ENCODE measurements at places on chromosomes 2 and 18. TPM values are rescaled to one million over a fixed set of nuclear protein-coding genes. Genes with fewer than 3 reads are reported as not detected.

LGALSL gene
- 1.2 TPM for total RNA-seq

ETAA1 gene
- total RNA-seq = 12.6 TPM

FASTKD2 gene
- 19.3 TPM for total RNA-seq

GCG gene
- not detected for total RNA-seq

CYRIA gene
- total RNA-seq = 0.31 TPM

UPP2 gene
- total RNA-seq = not detected

CYS1 gene
- total RNA-seq = 0.15 TPM

DCDC2C gene
- not detected for total RNA-seq

SP140 gene
- total RNA-seq = 53.3 TPM

GALNT14 gene
- not detected for total RNA-seq

SRD5A2 gene
- total RNA-seq = not detected

KCNE4 gene
- not detected for total RNA-seq

TCF4 gene
- total RNA-seq = 1.7 TPM

KCNG2 gene
- total RNA-seq = not detected

CCDC138 gene
- 12.1 TPM for total RNA-seq

ANO7 gene
- 0.12 TPM for total RNA-seq

CFAP65 gene
- not detected for total RNA-seq

UBE2E3 gene
- total RNA-seq = 33.3 TPM

EGR4 gene
- not detected for total RNA-seq
